ENCODE measurements at places on chromosomes 3 and 15.

DNA sequence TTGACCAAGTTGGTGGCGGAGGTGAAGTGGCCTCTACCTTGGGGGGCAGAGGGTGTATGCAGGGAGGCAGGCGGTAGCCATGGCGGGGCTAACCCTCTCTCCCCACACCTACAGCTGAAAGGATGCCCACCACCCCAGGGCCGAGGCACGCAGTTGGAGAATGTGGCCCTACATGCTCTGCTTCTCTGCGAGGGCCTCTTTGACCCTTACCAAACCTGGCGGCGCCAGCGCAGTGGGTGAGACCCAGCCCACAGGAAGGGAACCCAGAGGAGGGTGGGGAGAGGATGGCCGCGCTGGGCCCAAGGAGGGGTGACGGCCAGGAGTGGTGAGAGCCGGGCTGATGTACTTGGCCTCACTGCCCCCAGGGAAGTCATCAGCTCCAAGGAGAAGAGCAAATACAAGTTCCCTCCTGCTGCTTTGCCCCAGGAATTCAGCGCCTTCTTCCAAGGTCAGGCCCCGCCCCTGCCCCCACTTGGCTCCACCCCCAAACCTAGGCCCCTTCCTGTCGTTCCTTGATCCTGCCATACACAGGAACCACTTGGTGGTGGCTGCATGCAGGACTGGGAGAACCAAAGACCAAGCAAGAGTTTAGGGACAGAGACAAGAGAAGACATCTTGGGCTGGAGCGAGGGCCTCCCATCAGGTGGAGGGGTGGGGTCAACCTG is 9.8 kb downstream of the NBEAL2 start:
- DNase-seq, result no peak

DNA sequence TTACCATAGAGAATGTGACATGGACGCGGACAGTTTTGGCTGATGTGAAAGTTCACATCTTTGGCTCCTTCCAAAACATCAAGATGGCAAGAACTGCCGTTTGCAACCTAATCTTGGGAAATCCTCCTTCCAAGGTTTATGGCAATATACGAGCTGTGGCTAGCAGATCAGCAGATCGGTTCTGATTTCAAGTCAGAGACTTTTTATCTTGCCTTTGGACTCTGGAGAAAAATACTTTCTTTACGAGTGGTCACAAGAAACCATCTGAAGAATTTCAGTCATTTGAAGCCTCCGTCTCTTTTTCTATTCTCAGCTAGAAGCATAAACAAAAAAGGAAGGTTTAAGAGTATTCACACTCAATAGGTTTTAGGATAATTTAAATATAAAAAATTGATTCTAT is 153.5 kb upstream of the MEIS2 start:
- DNase-seq, result no peak

GRCh38 chr3:10596746-10597448 is 91.5 kb upstream of the ATP2B2 start:
- DNase-seq, result no peak

DNA sequence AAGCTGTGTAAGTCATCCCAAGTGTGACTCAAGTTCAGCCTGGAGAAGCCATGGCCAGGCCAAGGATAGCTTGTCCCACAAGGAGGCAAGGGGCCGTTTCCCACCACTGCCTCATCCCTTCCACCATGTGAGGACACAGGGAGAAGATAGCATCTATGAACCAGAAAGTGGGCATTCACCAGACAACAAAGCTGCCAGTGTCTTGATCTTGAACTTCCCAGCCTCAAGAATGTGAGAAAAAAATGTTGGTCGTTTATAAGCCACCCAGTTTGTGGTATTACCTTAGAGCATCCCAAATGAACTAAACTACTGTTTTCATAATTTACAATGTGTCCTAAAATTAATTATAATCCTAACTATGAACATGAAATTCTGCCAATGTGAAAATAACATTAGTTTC is 930.8 kb upstream of the CFAP20DC start:
- no peak for DNase-seq

DNA sequence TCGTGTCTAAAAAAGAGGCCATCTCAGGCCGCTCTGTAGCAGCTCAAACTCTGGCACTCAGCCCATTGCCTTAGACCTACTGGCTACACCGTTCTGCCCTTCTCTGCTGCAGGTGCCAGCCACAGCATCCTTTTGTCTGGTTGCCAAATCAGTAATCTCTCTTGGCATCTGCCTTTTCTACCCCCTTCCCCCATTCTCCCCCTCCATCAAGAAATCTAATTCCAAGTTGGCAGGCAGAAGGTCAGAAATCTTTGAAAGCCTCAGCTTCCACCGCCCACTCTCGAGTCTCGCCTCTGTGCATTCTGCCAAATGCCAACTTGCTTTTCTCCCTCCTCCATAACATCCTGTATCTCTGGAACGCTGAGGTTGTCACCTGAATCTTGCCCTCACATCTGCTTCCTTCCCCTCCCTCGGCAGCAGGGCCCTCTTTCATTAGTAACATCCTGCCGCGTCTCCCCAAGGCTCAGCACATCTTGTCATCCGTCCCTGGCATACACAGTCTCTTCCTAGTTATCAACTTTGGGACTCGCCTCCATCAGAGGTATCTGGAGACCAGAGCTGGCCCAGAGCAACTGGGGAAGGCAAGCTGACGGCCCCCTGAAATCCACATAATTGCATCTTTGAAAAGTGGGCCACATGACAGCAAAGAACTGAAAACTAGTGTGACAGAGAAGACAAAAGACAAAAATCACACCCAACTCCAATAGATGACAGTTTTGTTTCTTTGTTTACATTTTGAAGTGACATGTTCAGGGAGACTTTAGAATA is 312.0 kb upstream of the CCDC54 start:
- no peak for DNase-seq

DNA sequence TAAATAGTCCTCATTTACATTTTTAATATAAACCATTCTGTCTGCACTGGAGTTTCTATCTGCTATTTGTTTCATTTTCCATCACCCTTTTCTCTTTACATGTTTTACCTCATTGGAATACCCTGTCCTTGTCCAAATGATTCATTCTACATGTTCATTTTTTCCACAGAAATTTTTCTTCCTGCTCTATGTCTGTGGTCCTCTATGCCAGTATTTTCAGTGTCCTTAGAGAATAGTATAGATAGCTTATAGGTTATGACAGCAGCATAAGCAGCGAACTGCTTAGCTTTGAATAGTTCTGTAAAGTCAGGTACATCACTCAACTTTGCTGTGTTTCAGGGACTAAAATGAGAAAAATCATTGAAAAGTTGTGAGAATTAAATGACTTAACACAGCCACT is 742.3 kb upstream of the CBLB start:
- DNase-seq, result no peak

DNA sequence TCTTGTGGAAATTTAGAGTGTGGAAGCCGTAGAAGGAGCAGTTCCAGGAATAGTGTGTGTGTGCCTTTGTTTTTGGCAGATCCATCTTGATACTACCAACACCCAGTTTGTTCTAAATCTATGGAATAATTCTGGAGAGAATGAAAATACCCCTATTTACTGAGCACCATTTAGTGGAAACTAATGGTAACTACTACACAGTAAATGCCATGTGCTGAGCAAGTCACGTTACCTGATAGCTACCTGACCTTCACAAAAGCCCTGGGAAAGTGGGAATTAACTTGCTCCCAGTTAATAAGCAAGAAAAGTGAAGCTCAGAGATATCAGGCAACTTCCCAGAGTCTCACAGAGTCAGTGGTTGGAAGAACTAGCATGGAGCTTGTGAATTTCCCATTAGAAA is 137.7 kb downstream of the ARPP21 start:
- no peak for DNase-seq

DNA sequence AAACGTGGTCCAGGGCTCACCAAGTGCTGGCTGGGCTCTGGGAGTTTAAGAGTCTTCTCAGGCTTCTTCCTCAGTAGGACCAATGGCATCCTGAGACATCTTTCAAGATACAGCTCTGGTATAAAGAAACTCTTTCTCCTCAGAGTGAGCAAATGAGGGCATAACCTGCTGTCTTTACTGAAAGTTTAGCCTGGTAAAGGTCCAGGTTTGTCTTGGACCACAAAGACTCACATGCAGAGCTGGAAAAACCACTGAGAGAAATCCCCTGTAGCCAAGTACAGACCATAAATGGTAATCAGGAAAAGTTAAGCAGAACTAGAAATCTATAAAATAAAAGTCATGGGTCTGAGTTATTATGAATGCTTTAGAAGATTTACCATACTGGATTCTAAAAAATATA is 23.1 kb downstream of the CD47 start:
- DNase-seq, result no peak

- no peak for DNase-seq
Observed at GRCh38 chr3:10453431-10454163, 51.8 kb downstream of the ATP2B2 start.

- DNase-seq, result no peak
Observed at GRCh38 chr15:33236841-33237509, 42.5 kb upstream of the FMN1 start.

DNA sequence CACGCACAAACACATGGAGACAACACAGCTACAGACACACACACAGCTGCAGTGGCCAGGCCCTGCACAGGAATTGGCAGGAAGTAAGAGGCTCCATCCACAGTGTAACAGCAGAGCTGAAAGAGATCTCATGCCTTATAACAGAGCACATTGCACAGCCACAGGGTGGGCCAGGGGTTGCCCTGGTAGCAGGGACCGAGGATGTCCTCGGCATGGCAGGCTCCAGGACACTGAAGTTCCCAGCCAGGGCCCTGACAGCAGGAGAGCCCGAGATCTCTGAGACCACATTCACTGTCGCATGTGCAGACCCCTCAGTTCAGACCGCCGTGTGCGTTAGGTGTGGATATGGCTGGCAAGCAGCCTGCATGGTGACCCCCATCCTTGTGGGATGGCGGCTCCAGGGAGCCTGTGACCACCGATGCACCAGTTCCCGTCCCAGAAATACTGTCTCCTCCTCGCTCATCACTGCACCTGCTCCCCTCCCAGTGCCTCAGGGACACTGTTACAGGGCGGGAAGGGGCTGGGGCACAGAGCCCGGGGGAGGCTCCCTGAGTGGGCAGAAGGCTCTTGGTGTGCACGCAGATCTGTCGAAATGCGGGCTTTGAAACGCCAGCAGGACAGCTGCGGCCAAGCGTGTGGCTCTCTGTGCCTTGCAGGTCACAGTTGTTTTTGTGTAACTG is 1.5 kb upstream of the OCA2 start:
- no peak for DNase-seq

DNA sequence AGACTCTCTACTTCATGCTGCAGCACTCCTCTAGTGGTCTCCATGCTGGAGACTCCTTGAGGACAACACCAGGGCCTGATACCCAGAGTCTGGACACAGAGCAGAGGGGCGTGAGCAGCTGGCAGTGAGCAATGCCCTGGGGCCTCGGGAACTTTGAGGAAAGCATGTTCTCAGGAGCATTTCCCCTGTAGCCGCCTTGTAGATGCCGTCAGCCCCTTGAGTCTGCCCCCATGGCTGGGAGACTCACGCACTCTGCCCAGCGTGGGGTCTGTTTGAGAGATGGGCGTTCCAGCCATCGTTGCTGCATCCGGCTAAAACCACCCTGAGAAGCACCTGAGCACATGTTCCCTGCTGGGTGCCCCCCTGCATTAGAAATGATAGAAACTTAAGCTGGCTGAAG is 56.8 kb downstream of the PLXNA1 start:
- no peak for DNase-seq

DNA sequence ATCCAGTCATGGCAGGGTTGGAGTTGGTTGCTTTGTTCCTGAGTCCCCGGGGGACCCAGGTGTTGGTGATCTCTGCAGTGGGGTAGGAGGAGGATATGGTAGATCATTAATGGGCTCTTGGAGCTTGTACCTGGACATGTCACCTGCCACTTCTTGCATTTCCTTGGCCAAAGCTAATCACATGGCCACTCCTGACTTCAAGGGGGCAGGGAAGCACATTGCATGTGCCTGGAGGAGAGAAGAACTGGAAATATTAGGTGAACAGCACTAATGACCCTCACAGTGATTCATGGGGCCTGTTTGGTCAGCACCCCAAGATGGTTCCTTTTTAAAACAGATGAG is 87.1 kb upstream of the MYZAP start:
- DNase-seq, result no peak

DNA sequence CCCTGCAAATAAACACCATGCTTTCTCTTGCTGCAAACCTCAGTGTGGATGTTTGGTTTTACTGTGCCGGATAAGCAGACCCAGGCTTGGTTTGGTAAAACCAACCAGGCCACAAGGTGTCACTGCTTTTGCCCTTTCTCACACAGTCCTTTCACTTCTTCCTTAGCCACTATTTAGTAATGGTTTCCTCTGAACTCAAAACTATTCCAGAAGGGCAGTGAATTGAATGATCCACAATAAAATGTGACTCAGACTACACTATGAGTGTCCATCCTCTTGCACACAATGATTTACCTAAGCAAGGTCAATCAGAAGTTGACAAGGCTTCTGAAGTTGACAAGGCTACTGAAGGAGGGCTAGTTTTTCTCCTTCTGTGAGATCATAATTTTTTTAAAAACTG is 552.4 kb upstream of the CCDC54 start:
- DNase-seq, result no peak

DNA sequence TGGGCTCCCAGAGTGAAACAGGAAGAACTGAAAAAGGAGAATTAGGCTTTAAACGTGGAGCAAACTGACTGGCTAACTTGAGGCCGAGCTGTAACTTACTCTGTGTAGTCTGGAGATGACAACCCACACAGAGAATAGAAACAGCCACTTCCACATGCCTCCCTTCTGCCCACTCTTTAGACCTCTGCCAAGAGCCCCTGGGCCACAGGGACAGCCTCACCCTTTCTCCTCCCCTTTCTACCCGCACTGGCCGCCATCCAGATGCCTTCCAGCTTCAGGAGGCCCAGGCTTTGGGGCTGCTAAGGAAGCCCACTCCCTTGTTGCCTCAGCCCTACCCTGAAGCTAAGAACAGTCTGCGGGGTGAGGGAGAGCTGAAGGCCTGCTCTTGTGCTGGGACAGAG is 6.8 kb downstream of the ARHGAP31 start:
- DNase-seq, result no peak

DNA sequence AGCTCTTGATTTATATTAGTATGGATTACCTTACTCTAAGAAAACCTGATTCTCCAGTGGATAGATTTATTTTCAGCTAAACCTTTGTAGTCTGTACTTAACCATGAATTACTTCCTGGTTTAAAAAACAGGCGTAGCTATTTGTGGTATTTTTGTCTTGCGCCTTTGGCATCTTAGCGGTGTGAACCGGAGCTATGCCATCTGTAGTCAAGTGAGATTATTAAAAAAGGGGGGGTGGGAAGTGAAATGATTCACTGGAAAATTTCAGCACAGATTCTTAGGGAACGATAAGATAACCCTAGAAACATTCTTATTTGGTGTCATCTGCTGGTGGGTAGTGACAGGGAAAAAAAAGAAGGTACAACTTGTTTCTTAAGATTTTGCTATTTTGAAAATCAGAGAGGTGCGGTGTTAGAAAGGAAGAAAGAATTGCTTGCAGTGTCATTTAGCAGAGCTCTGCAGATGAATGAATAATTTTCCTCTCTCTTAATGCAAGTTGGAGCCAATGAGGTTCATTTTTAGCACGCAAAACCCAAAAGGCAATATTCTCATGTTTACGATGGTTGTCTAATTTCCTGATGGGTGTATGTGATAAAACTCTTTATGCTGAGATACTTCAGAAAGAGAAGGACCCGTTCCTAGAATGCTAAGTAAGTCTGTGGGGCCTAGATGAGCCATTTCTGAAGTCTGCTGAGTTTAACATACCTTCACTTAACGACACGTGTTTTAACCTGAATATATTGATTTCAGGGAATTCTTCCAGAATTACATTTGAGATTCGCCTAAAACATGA is 44.0 kb downstream of the PSMD6 start:
- peak; percentile 64 for DNase-seq
